ENCODE measurements at places on chromosomes 13 and 19.

GRCh38 chr13:50453188-50453587 lies 390.3 kb downstream of the DLEU7 start:
- DNase-seq, result no peak

GRCh38 chr19:6030214-6030507 lies 52.2 kb upstream of the RANBP3 start:
- DNase-seq, result no peak

DNA sequence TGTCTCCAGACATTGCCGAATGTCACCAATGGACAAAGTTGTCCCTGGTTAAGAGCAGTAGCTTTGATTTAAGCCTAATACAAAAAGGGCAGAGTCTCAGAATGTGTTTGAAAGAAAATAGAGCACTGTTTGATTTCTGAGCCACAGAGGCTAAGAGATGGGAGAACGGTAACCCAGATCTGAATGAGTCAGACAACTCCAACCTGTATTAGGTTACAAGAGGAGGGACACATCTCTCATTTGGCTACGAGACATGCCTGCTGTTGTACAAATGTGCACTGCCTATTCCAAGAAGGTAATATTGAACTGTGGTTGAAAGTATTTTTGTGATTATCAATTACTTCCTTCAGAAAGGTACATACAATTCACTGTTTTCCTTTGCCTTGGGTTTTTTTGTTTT lies 4.9 kb upstream of the HSPH1 start:
- no peak for DNase-seq

DNA sequence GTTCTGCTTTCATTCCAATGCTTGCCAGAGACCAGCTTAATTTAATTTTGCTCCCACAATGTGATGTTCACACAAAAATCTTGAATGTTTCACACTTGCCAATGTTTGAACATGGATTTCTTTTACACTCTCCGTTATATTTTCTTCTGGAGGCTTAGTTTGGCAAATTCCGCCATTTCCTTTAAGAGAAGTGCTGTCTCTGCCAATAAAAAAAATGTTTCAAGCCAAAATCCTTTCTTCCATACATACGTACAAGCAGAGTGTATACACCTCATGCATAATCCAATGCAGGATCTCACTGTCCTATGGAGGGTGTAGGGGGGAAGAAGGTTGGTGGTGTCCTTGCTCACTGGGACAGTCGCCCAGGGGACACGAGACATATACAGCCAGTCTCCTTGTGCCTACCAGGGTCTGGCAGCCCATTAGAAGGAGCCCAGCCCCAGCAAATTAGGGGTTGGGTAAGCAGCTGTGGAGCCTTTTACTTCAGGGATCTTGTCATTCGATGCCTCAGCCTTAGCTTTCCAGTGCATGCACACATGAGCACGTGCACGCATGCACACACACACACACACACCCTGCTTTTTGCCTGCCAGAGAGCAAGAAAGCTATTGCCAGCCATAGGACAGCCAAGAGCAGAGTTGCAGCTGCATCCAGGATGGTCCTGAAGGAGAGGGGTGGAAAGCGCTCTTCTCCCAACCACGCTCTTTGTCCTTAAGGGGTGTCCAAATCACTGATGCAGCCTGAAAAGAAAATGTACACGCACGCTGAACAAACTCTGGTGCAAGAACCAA lies 208.3 kb downstream of the FOXO1 start:
- no peak for DNase-seq

DNA sequence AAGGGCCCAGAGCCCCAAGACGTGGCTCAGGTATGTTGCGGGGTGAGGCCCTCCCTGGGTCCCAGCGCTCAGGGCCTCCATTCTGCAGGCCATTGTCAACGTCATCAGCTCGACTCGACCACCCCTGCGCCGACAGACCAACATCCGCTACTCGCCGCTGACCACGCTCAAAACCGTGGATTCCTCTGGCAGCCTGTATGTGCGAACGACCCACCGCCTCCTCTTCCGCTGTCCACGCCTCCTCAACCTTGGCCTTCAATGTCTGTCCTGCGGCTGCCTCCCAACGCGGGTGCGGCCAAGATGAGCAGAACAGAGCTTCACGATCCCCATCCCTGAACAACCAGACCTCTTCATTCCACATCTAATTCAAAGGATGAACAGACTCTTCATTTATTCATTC lies 8.2 kb downstream of the RDH8 start:
- DNase-seq, result no peak

Data from COR-L47 (cell line).